ENCODE measurements at places on chromosomes 2 and 18. TPM values are rescaled to one million over a fixed set of nuclear protein-coding genes. Genes with fewer than 3 reads are reported as not detected.

Gene UPP2
- not detected for total RNA-seq

DNA sequence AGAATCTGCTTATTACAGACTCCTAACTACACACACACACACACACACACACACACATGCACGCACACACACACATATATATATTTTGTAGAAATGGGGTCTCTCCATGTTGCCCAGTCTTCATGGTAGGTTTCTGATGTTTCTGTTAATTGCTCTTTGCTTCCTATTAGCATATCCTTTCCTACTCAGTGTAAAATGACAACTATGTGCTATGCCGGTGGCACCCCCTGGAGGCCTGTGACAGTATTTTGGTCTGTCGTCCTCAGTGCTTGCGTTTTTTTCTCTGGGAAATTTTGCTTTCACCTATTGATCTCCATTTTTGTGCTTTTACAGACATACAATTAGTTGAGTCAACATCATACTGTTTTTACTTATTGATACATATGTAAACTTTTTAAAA lies 322.1 kb downstream of the LRRTM1 start:
- no peak for DNase-seq

- DNase-seq = no peak
These were observed 289.3 kb upstream of the TCF4 start for GRCh38 chr18:55877321-55877720.

DNA sequence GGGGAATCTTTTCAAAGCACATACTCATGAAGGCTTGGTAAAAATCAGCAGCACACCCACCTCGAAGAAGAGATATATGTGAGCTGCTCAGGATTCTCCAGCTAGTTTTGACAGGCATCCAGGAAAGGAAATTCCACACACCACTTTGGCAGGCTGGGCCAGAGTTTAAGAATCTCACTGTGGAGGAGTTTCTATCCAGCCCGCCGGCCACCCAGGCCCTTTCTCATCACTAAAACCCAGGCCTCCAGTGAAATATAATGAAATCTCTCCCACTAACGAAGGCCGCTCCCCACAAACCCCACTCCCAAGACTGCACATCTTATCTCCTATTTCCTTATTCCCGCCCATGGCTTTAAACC lies 202.0 kb downstream of the GLI2 start:
- no peak for DNase-seq

DNA sequence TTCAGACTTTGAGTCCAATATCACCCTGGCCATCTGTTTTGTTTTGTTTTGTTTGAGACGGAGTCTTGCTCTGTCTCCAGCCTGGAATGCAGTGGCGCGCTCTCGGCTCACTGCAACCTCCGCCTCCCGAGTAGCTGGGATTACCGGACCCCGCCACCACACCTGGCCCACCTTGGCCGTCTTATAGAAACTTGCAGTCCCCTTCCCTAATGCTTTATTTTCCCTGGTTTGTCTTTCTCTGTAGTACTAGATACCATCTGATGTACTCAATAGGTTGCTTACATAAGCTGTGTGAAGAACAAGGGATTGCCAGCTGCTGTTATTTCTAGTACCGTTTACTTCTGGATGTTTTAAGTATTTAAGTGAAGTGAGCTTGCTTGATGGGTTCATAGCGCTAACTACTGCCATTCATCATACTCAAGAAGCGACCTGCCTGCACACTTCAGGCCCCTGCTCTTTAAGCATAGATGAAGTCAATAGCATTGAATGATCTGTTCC lies 1.2 kb downstream of the RPL31 start:
- no peak for DNase-seq

DNA sequence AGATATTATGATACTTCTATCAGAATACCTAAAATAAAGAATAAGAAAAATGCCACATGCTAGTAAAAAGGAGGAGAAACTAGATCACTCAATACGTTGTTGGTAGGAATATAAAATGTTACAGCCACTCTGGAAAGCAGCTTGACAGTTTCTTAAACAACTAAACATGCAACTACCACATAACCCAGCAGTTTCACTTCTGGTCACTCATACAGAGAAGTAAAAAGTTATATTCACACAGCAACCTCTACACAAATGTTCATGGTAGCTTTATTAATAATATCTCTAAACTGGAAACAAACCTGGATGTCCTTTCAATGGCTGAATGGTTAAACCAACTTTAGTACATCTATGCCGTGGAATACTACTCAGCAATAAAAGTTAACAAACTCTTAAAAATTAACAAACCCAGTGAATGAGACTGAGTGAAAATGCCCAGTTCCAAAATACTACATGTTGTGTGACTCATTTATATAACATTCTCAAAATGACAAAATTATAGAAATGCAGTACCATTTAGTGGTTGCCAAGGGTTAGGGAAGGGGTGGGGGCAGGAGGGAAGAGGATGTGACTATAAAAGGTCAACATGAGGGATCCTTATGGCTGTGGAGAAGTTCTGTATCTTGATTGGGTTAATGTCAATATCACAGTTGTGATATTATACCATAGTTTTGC lies 124.1 kb downstream of the MMADHC start:
- DNase-seq = no peak

Gene TRABD2A
- total RNA-seq = 5.5 TPM

Gene SLC5A7
- total RNA-seq = not detected

DNA sequence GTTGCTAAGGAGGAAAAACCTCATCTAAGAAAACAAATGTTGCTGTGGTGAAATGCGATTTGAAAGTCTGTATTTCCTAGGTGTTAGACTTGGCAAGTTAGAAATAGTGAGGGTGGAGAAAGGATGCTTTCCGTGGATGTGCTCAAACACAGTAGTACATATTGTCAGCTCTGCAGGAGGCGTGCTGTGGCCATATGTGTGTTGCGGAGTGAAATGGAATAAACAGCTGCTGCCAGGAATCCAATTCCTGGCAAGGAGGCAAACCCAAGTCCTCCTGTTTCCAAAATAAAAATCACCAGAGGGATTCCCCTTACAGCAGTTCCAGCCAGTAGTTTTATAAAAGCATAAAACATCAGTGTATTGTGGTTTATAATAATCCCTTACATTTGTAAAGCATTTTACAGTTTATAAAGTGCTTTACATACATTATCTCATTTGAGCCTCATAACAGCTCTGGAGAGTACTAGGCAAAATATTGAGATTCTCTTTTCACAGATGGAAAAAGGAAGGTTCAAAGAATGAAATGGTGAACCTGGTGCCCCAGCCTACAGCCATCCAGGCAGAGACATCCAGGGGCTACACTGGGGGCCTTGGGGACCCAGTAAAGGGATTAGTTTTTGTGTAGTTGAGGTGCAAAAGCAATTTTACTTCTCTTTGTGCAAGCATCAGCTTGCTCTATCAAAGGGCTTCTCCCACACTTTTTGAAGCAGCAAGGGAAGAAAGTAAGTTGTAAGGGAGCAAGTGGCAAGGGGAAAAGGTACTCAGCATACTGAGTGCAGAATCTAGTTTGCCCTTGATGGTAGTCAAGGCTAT lies 206.0 kb downstream of the AGPS start:
- DNase-seq = peak; percentile 88

GRCh38 chr2:48332286-48332685 lies 197.7 kb upstream of the STON1 start:
- DNase-seq = no peak

- no peak for DNase-seq
These were observed 24.7 kb downstream of the IL1B start for GRCh38 chr2:112811841-112812306.

DNA sequence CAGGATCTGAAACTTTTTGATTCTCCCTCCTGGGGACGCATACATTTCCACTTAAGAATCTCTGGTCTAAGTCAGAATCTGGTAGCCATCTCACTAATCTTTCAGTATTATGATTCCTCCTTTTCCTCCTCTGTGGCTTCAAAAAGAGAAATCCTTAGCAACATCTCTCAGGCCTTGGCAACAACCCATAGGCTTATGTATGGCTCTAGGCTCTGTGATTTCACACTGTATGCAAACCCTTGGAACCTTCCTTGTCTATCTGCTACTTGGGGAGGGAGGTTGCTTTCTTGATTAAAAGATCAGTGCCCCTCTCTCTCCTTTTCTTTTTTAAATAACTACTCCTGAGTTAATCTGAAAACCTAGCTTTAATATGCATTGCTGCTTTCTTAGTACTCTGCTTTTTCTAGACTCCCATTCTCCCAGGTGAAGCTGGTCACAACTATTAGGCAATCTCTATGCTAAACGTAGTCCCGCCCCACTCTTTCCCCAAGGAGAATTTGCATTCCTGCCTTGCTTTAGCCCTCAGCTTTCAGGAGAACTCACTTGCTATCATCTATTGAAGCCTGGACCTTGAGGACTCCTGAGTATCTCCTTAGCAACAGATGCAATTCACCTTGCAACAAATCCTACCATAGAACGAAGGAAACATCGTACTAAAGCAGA lies 72.2 kb upstream of the L3MBTL4 start:
- DNase-seq = no peak

GRCh38 chr2:20490300-20491181 lies 43.7 kb downstream of the RHOB start:
- no peak for DNase-seq

Gene NMUR1
- not detected for total RNA-seq

Gene CTLA4
- not detected for total RNA-seq

Gene GALR1
- not detected for total RNA-seq

DNA sequence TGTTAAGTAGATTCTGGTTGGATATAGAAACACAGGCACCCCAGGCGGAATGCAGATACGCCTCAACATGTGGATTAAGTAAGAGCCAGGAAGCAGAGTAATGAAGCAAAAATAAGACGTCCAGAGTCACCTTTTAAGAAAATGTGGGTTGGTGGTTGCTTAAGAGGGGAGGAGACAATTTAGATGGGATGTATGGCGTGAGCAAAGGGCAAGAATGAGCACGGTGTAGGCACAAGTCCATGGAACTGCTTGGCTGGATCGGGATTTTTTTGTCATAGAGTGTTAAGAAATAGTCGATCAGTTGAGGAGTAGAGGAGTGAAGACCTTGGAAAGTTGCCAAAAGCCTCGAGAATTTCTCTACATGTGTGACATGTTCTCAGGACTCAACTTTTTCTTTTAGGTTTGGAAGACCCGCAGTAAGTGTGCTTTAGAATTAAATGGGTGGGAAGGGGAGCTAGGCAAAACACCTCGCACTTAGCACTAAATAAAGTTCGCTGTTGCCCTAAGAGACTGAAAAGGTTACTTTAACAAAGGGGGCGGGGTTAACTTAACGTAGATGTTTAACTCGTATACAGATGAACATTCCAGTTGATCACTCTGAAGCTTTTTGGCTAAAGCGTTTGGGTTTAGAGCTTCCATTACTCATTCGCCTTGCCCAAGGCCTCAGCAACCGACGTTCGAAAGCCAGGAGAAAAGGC lies 716 bp upstream of the SLC39A10 start:
- no peak for DNase-seq

DNA sequence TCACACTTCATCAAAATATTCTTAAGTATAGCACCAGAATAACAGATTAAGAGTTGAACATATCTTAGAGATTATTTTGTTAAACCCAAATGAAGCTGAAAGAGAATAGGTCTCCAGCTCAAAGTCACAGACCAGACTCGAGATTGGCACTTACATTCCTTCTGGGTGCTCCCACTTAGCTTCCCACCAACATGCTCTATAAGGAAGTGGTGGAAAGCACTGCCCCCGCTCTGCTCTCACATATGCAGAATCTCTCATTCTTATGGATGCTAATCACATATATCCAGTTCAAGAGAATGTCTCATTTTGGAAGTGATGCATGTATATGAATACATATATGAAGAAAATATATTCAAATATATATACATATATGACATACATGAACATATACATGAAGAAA lies 71.5 kb upstream of the CD226 start:
- DNase-seq = no peak

Gene TMEM247
- not detected for total RNA-seq

GRCh38 chr2:102664471-102664909 lies 45.1 kb downstream of the SLC9A2 start:
- no peak for DNase-seq

Gene BOLL
- total RNA-seq = not detected

- no peak for DNase-seq
These were observed 53.6 kb downstream of the PKDCC start for GRCh38 chr2:42101206-42102023.

Gene SRD5A2
- not detected for total RNA-seq

Gene TMEM17
- 2.4 TPM for total RNA-seq

DNA sequence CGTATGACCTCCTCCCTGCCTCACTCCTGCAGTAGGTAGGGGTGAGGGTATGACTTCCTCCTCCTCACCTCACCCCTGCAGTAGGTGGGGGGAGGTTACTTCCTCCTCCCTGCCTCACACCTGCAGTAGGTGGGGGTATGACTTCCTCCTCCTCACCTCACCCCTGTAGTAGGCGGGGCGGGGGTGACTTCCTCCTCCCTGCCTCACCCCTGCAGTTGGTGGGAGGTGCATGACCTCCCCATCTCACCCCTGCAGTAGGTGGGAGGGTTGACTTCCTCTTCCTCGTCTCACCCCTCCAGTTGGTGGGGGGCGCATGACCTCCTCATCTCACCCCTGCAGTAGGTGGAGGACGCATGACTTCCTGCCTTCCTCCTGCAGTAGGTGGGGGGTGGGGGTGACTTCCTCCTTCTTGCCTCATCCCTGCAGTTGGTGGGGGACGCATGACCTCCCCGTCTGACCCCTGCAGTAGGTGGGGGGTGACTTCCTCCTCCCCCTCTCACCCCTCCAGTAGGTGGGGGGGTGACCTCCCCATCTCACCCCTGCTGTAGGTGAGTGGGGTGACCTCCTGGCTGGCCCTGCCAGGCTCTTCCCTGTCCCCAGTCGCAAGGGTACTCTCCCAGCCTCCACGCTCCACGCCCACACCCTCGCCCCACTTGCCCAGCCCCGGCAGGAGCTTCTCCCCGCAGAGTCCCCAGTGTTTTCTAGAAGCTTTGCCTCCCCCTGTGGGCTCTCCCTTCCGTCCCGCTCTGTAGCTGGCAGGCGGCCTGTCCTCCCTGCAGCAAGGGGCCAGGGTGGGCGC lies 39.3 kb downstream of the TSHZ1 start:
- no peak for DNase-seq

GRCh38 chr2:25341011-25341727 lies 556 bp downstream of the DNMT3A start:
- no peak for DNase-seq

GRCh38 chr2:197315371-197315770 lies 4.8 kb upstream of the ANKRD44 start:
- no peak for DNase-seq

Gene PIGN
- 23.1 TPM for total RNA-seq

Gene DSG2
- total RNA-seq = not detected

DNA sequence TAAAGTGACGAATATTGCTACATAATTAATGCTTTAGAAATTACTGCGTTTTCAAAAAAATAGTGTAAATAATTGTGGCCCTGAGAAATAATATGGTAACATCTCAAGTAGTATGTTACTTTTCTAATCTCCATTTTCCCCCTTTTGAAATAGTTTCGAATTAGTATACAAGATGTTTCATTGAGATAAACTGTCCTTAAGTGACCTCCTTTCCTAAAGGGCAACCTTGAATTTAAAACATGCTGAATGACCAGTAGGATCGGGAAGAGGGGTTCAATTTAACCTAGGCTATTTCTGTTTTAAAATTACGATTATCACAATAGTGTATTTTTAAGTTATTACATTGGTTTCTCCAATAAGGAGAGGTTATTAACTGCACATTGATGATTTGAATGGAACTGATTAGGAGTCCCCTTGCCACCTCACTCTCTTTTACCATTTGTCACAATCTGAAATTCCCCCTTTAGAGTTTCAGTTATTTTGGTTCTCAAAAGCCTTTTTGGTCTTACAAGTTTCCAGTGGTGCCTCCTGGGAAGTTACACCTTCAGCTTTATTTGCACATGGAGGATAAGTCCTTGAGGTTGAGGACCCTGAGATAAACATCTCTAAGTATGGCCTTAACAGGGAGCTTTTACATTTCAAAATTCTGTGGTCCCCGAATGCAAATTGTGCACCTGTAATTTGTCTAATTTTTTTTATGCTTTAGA lies 2.3 kb downstream of the ACTR3 start:
- DNase-seq = no peak

All from G401 (cell line).